ENCODE measurements at places on chromosomes 5 and 9.

GRCh38 chr9:133534346-133535291 lies at the start of gene ADAMTSL2:
ADAMTSL2 (plus strand) TSS chr9:133534704; CDS start chr9:133536713, 2,009 bp downstream.
- peak; percentile 32 for DNase-seq

DNA sequence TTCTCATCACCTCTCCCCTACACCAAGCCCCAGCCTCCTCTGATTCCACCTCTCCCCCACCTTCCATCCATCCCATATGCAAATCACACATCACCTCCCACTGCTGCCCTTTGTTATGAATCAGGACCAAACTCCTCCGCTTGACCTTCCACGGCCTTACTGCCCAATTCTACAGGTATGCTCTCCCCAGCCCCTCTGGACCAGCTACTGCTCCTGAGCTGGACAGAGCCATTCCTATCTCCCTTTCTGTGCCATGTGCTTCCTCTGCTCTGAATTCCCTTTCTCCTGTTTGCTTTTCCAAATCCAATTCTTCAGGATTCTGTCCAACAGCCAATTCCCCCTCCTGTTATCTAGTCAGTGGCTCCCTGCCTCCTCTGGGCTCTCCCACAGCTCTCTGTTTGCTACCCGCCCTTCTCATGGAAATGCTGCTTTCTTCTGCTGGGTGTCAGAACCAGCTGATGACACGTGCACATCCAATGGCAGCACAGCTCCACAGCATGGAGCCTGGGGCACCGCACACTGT lies 8.3 kb downstream of the FABP6 start:
- no peak for DNase-seq

GRCh38 chr5:157212307-157212706 lies 31.7 kb downstream of the ITK start:
- no peak for DNase-seq

DNA sequence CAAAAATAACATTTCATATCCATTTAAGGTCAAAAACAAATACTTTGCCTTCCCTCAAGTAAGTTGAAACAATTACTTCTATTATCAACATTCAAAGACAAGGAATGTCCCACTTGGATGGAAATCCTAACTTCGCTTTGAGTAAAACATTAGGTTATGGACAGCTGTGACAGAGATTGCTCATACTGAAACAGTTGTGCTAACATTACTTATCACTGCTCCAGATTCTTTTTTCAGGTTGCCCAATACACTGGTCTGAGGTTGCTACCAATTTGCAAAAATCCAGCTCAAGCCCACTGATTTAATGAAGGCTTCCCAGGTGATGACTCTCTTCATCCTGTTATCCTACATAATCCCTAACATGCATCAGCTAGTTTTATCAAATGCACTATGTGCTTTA lies 98.3 kb downstream of the UBAP2 start:
- DNase-seq, result no peak

DNA sequence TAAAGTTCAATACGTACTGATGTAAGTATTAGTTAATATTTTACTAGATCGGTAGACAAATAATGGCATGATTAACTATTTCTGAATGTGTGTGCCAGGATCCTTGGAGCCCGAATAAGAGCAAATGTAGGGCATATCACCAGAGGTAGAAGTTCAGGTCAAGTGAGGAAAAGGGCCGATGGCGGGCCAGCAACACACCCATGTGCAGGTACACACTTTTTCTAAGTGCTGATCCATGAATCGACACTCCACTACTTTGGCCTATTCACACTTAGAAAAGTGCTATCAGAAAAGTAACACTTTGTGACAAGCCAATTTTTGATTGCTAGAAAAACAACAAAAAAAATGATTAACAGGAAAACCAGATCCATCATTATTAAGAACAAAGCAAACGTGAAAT lies 150.3 kb downstream of the AUH start:
- DNase-seq, result no peak

GRCh38 chr9:73081979-73082657 lies 69.5 kb upstream of the ANXA1 start:
- peak; percentile 58 for DNase-seq

DNA sequence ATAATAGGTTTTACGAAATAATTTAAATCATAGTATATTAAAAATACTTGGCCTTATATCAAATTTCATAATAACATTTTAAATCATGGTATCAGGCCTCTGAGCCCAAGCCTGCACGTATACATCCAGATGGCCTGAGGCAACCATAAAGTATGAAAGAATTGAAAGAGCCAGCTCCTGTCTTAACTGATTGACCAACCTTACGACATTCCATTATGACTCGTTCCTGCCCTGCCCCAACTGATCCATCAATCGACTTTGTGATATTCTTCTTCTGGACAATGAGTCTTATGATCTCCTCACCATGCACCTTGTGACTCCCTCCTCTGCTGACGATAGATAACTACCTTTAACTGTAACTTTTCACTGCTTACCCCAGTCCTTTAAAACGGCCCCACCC lies 545.0 kb downstream of the MTRR start:
- DNase-seq, result no peak

DNA sequence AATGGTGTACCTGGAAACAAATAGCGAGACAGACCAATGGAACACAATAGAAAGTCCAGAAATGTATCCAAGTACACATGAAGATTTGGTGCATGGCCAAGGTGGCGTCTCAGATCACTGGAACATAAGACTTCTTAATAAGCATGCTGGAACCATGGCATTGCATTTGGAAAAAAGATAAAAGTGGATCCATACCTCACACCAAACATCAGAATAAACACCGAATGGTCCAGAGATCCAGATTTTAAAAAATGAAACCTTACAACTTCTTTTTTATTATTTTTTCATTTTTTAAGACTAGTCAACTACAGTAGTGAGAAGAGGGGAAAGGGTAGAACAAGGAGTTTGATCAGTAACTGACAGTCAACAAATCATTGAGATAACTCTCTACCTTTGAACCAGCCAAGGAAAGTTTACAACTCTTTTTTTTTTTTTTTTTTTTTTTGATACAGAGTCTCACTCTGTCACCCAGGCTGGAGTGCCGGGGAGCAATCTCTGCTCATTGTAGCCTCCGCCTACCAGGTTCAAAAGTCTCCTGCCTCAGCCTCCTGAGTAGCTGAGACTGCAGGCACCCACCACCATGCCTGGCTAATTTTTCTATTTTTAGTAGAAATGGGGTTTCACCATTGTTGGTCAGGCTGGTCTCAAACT lies 8.8 kb upstream of the DUSP1 start:
- no peak for DNase-seq

DNA sequence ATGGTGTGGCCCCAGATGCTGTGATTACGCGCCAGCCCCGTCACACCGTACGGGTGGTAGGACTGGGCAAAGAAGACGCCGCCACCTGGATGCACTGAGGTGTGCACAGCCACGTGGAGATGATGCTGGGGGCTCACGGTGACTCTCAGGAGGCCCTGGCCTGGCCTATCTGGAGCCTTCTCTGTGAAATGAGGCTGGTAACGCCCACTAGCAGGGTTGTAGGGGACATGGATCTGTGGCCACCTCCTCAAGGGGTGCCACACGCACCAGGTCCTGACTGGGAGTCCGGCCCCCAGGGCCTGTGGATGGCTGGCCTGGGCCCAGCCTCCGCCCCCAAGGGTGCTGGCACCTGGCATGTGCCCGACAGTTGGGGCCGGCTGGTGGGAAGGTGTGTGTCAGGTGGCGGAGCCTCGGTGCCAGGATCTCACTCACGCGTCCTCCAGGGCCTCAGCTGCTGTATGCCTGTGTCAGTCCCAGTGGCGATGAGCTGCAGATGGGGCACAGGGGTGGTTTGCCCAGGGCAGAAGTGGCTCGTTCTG lies 32.4 kb downstream of the NEK6 start:
- DNase-seq, result no peak

DNA sequence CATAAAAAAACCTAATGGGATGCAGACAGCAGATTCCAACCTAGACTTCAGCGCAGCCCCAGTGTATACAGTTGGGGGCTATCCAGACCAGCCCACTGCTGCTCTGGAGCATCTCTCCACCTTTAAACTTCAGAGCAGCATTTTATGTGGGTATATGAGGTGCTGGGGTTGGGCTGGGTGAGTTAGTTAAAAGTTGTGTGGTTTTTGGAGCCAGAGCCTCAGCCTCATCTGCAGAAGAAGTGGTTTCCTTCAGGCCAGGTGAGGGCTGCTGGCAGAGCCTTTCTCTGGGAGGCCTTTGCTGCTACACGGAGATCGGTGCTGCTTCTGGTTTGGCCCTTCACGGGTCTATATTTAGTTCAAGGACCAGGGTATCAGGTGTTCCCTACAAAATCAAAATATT lies 228.3 kb downstream of the PDZD2 start:
- DNase-seq, result no peak

GRCh38 chr9:34400686-34401602 lies 24.2 kb upstream of the MYORG start:
- no peak for DNase-seq

- DNase-seq, result no peak
Observed at GRCh38 chr9:27671636-27672035, 98.4 kb upstream of the C9orf72 start.

DNA sequence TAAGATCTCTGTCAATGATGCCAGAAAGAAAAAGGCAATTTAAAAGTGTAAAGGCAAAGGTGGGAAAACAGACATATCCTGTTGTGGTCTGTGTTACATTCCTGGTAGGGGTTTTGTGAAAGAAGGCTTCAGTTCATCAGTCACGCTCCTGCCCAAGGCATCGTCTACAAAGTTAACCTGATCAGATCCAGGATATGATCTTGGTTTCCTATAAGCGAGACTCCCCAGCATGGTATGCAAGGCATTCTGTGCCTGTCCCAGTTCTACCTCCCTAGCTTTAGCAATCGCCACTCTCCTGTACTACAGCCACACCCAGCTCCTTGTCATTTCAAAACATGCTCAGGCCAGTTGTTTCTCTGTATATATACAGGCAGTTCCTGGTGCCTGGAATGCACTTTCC lies 58.0 kb upstream of the PTPN3 start:
- no peak for DNase-seq

GRCh38 chr5:143428738-143429420 lies 25.4 kb upstream of the NR3C1 start:
- no peak for DNase-seq

Data from Kasumi-1 (cell line).